NCI-H2107 (cell line): ENCODE measurements at places on chromosomes 4 and X.

DNA sequence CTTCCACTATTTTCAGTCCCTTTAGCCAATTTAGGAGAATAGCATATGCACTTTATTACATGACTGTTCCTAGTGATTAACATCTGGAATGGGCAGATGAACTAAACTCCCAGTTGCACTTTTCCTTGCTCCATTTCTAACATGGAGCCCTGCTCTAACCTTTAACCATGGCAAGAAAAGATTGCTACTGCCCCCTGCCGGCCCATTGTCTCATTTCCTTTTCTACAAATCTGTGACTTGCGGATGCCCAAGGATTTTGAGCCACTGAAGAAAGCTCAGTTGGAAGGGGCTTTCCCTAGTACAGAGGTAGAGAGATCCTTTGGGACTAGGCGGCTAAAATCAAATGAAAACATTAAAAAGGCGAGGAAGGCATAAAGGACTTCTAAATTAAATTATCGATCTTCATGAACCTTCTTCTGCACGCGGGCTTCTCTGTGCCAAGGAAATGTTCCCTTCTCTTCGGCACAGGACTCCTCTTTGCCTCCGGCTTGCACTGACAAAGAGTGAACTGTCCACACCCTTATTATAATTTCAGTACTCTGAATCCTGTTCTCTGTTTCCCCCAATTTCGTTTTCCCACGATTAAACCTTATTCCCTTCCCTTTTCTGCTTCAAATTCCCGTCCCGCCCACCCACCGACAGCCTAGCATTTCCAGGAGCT lies 577 bp upstream of the GLRA2 start:
- peak; percentile 53 for DNase-seq

DNA sequence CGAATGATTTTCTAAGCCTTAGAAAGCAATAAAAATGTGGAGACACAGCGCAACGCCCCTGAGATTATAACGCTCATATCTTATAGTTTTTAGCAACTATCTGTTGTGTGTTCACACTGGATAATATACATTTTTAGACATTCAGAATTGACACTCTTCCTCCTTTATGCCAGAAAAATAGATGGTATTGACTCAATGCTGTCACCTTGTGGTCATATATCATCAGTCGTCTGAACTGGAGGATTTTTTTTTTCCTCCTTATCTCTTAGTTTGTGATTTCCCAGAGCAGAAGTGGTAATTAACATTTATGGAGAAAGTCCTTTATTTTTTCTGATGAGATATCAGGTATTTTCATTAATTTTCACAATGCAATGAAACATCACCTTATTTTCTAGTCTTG lies 759.6 kb downstream of the RAB28 start:
- DNase-seq: no peak

DNA sequence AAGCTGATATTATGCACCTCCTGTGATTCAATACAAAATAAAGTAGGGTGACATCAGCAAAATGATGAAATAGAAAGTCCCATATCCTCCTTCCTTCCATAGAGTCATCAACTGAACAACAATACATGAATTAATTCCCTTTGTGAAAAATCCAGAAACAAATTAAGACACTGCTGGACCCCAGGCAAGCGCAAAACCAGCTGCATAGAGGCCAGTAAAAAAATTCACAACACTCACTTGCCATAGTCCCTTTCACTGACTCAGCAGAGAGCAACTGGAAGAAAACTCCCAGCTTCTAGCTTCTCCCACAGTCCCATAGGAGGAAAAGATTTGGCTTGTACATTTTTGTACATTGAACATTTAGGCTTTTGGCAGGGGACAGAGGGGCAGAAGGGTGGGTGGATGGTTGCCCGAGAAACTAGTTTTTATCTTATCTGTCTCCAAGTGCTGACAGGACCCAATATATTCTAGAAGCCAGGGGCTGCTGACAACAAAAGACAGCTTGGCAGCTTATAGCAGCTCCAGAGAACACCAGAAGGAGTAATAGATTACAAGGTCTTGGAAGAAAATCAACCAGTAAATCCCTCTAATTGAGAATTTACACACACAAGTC lies 124.6 kb downstream of the NDST3 start:
- no peak for DNase-seq

DNA sequence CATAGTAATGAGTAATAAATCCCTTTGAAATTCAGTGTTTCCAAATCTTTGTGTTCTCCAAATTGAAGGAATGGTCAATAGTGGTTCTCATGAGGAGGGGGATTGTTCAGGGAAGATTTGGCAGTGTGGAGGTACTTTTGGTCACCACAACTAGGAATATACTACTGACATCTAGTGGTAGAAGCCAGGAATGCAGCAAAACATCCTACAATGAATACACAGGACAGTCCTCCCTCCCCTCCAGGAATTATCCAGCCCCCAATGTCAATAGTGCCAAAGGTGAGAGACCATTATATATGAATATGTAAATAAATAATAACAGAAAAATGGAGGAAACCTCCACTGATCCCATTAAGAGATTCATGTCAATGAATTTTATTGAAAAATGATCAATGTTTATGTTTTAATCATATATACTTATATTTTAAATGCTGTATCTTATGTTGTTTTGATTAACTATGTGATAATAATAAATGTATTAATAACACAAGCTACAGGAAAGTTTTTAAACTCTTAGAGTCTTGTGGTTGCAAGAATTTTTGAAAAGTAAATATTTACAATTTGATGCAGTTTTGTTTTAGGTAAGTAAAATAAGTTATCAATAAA lies 14.4 kb upstream of the FAM9A start:
- no peak for DNase-seq

DNA sequence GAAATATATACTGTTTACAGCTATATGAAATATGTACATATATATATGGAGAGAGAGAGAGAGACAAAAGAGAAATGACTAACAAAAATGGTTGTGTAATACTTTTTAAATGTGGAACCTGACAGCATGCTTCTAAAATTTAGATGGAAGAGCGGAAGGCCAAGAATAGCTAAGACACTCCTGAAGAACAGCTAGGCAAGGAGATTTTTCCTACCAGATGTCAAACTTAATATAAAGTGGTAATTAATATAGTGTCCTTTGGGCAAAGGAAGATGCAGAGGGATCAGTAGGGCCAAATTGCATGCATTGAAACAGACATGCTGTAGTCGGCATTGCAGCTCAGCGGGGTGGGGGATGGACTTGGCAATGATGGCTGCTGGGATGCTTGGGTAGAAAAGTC lies 45.2 kb downstream of the ADD1 start:
- no peak for DNase-seq

GRCh38 chr4:37970702-37971101 lies 10.5 kb downstream of the PTTG2 start:
- no peak for DNase-seq

DNA sequence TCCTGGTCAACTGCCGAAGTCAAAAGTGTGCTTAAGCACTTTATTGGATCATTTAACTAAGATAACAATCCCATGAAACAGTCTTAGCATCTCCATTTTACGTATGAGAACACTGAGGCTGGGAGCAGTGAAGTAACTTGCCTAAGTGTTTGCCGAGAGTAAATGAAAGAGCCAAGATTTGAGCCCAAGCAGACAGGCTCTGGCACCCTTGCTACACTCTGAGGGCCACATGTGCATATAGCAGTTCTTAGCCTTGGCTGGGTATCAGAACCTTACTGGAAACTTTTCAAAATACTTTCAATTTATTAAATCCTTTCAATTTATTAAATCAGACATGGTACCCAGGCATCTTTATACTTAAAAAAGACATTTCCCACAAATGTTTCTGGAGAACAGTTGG lies 225.9 kb downstream of the NR3C2 start:
- no peak for DNase-seq

DNA sequence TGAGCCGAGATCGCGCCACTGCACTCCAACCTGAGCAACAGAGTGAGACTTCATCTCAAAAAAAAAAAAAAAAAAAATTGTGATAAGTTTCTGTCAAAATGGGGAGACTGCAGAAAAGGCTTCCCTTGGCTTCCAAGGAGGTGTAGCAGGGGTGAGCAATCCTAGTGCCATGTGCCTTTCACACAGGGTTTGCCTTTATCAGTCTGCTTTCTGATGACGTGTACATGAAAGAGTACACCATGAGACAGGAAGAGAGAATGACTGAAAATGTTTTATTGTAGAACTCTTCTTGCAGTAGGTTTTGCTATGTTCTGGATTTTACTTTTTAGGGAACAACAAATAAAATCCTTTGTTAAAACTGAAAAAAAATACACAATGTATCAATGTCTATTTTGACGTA lies 23.4 kb upstream of the ZFP42 start:
- DNase-seq: no peak

- DNase-seq: no peak
Measured at GRCh38 chr4:86870442-86871069, 21.4 kb upstream of the SLC10A6 start.

- no peak for DNase-seq
Measured at GRCh38 chr4:143743591-143743990, 43.1 kb upstream of the FREM3 start.

- no peak for DNase-seq
Measured at GRCh38 chr4:175456131-175456530, 355.9 kb downstream of the GPM6A start.

GRCh38 chrX:108148524-108148923 lies 56.9 kb downstream of the ATG4A start:
- DNase-seq: no peak

GRCh38 chr4:82694046-82694445 lies 104.5 kb downstream of the SCD5 start:
- no peak for DNase-seq

DNA sequence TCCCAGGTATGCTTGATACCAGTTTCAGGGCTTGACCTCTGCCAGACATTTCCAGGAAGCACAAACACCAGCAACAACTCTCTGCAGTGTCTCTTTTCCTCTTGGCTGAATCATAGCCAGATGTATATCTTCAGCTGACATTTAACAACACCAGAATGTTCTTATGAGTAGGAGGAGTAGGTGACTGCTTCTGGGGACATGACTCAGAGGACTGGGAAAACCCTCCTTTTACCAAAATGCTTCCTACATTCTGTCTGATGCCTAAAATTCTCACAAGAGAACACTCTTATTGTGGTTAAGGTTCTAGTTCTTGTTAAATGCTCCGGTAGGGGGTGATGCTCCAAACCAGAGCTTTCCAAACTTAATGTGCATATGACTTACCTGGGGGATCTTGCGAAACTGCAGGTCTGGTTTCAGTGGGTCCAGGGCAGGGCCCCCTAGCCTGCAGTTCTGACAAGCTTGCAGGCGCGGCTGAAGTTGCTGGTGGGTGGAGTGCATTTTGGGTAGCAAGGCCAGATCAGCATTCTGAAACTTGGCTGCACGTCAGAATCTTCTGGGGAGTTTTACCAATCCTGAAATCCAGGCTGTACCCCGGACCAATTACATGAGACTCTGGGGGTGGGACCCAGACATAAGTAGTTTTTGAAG lies 329.3 kb upstream of the RPS6KA3 start:
- DNase-seq: no peak

GRCh38 chr4:77804471-77804870 lies 14.7 kb downstream of the CNOT6L start:
- no peak for DNase-seq

DNA sequence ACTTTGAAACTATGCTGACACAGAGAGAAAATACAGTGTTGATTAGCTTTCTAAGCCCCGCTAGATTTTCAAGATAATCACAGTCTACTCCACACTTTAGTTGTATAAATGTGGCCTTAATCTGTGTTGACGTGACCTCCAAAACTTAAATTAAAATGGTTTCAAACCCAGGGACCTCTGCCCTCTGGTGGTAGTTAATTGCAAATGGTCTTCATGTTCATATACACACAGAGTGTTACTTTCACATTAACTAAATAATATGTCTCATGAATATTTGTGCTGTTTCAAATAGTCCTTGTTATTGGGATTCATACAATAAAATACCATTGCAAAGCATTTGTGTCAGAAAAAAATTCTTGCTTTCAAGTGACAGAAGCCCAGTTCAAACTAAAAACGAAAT lies 64.3 kb downstream of the TASL start:
- DNase-seq: no peak

DNA sequence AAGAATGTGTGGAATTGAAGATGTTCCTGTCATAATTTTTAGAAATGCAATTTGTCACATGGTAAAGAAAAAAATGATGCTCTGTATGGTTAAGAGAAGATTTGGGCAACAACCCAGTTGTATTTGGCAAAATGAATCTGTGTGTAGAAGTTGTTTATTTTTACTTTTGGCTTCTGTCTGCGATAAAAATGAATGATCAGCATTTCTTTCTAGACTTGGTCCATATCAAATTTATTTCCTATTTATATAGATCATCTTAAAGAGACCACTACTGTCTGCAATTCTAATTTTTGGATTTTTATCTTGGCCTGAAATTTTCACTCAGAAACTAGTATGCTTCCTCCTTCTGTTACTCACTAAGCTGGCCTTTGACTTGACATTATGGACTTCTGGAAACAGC lies 396.9 kb downstream of the FAM47A start:
- DNase-seq: no peak

DNA sequence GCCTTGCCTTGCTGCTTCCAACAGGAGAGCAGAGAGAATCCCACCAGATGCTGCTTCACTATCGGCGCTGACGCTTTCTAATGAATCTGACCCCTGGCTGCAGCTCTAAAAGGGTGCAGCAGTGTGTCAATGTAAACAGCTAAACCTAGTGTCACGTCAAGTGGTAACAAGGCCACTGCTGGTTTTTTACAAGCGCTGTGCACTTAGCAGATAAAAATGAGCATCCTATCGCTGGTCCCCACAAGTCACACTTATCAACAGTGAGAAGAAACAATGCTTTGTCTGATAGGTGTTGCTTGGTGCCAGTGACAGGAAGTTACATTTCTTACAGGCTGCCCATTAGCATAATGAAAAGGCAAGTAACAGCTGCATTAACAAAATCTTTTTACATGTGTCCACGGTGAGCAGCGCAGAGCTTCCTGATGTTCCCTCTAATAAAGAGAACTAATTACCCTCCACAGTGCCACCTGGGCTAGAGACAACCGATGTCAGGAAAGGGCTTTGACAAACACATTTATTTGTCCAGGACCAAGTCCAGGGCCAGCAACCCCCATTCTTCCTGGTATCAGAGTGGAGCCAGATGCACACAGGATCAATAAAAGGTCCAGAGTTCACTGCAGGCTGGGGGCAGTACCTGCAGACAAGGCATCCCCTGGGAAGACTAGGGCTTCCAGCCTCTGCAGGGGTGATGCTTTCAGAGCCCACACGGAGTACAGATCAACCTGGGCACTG lies 176.0 kb downstream of the MGST2 start:
- DNase-seq: no peak

DNA sequence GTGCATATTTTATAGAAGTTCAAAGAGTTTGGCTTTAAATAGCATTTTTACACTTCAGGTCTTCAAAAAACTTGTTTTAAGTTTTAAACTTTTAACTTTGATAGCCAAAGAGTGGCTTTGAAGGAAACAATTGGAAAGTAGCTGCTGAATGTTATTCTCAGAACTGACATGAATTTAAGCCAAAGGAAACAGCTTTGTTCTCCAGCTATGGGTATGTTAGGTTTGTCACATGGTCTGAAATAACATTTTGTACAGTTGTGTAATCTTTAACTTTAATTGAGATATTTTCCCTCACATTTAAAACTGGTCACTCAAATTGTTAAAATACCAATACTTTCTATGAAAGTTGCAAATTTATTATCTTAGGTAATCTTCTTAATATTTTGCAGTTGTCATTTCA lies 564.7 kb downstream of the IL15 start:
- DNase-seq: no peak
